ENCODE measurements at places on chromosomes 7 and 10.
A peak's percentile ranks its signal among the peaks of the same experiment; 100 is the strongest.

DNA sequence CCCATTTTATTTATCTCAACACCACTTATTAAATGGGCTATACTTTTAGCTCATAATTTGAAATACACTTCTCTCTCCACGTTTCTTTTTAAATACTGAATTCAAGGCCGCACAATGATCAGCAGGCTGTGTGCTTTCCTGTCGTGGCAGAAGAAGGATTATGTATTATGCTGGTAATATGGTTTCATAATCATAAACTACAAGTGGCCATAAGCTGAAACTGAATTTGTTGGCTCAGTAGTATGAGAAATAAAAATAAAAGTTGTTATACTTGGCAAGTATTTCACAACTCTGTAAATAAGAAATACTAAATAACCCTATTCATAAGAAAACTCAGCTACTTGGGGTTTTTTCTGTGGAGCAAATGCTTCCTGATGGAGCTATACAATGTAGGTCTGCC lies 313.6 kb downstream of the DOCK4 start:
- no peak for DNase-seq

DNA sequence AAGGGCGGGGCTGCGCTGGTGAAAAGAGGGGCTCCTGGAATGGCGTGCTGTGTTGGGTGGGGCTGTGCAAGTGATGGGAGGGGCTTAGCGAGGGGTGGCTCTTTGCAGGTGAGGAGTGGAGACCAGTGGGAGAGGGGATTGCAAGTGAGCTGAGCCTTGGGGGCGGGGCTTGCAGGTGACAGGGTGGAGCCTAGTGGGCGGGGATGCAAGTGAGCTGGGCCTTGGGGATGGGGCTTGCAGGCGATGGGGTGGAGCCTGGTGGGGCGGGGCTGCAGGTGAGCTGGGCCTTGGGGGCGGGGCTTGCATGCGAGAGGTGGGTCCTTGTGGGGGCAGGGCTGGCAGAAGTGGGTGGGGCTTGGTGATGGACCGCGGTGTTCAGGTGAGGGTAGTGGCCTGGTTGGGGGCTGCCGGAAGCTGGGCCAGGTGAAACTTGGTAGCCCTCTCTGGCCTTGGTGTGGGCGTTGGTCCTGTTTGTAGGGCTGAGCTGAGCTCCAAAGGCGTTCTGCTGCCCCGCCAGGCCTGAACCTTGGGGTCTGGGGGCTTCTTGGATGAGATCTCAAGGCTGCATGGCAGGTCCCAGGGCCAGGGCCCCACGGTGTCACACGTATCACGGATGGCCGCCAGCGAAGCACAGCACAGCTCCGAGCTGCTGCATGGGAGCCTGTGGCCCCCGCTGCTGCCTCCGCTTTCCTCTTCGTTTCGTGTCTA lies 743 bp upstream of the PITRM1 start:
- DNase-seq = no peak

- DNase-seq = no peak
These were observed 4.8 kb upstream of the MTG1 start for GRCh38 chr10:133388973-133389818.

DNA sequence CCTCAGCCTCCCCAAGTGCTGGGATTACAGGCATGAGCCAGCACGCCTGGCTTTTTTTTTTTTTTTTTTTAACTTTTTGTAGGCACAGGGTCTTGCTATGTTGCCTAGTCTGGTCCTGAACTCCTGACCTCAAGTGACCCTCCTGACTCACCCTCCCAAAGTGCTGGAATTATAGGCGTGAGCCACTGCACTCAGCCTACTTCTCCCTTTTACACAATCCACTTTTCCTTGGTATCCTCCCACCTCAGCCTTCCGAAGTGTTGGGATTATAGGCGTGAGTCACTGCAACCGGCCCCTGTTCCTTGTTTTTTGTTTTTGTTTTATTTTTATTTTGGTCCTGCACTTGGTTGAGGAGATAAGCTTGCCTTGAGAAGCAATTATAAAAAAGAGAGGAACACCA lies 75.9 kb upstream of the KMT2C start:
- no peak for DNase-seq

DNA sequence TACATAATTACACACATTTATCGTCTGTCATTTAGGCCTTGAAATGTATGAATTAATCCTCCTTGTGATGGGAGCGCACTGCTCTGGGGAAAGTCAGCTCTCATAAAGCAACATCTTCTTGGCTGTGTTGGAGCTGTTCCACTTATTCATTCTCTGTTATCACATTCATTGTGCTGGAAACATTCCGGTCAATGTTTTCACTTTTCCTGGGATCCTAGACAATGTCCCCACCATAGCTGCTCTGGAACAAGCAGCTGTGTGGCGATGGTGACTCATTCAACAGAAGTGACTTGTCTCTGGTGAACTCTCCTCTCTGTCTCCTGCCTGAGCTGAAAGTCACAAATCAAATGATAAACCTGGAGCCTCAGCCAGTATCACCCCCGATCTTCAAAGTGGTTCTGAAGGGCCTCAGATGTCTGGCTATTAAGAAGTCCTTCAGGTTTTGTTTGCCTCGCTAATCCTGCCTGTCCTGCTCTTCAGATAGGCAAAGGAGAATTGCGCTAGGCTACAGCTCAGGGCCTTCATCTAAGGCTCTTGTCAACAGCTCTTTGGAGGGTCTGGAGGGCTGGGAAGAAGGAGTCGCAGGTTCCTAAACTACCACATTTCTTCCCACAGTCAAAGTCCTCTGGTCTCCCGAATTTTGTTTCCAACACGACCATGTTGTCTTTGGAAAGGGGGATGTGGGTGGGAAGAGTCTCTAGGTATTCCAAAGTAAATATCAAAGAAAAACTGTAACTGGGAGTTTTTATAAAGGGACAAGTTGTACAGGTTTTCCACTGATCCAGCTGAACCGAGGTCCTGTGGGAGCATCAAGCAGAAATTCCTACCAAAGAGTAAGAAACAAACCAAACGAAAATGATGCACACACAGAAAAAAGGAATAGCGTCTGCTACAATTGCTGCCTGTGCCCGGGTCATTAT lies 29.3 kb downstream of the KLF6 start:
- DNase-seq = no peak

GRCh38 chr7:130063036-130063435 lies 7.3 kb upstream of the KLHDC10 start:
- DNase-seq = peak; percentile 55

GRCh38 chr10:12846718-12847117 lies 154.8 kb downstream of the CCDC3 start:
- DNase-seq = no peak

- DNase-seq = peak; percentile 6
These were observed 429.3 kb upstream of the TPK1 start for GRCh38 chr7:145265180-145265579.

DNA sequence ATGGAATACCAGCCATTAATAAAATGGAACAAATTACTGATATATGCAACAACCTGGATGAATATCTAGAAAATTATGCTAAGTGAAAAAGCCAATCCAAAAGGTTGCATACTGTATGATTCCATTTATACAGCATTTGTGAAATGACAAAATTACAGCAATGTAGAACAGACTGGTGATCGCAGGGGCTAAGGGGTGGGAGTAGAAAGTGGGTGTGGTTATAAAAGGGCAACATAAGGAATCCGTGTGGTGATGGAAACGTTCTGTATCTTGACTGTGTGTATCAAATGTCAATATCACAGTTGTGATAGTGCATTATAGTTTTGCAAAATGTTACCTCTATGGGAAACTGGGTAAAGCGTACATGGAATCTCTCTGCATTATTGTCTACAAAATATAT lies 15.0 kb downstream of the CEP41 start:
- DNase-seq = no peak

- no peak for DNase-seq
These were observed 82.9 kb upstream of the OGDHL start for GRCh38 chr10:49844775-49845595.

DNA sequence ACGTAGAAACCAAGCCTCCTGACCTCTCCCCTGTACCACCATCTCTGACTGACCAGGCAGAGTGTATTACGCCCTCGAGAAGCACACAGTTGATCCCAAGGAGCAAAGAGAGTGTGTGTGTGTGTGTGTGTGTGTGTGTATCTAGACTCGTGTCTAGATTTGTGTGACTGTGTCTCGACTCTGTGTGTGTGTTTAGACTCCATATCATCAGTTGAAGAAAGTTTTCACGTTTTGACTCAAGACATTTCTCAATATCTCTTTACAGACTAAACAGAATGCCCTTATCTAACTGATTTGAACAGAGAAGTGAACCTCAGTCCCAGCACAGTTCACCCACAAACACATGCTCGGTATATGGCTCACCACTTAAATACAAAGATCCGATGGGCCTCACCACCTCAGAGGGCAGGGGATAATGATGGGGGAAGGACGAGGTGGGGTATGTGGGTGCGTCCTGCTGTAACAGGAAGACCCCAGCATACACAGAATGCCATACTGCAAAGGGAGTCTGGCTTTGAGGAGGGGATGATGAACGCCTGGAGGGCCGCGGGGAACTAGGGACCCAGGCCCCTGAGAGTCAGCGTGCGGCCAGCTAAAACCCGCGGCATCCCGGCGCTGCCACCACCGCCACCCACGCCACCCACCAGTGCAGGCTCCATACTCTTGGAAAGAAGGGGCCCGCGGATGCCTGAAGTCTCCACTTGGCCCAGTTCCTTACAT lies 780 bp downstream of the ALDH18A1 start:
- DNase-seq = peak; percentile 27

- DNase-seq = peak; percentile 13
These were observed 326.6 kb upstream of the KLF6 start for GRCh38 chr10:4111643-4112042.

DNA sequence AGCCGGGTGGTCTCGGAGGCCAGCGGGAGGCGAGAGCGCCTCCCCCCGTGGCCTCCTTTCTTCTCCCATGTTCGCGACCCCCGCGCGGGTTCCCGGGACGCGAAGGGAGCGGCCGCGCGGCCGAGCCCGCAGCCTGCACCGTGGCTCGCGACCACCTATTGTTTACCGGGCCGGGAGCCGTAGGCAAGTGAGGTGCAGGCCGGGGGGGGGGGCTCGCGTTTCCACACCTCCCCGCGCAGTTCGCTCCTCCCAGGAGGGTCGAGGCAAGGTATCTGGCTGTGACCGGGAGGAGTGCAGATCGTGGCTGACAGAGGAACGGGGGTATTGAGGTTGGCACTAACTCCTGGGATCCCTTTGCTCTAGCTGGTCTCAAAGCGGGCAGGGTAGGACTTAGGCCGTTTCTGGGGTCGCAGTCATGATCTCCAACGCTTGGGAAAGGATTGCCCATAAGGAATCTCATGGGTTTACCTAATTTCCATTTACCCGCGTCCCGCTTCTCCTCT lies 734 bp downstream of the PTPN12 start:
- DNase-seq = peak; percentile 55

DNA sequence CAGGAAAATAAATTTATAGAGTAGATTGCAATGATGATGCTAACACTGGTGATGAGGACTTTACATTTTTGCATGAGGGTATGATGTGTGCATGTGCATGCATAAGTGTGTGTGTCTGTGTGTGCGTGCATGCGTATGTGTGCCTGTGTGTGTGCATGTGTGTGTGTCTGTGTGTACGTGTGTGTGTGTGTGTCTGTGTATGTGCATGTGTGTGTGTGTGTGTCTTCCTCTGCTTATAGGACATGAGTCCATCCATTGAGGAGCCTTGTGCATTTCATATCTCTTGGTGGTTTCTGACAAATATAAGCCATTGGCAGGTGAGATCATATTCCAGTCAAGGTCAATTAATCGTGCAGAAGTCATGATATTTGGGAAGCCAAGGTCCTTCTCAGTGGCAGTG lies 277.8 kb downstream of the LRMDA start:
- DNase-seq = no peak

- no peak for DNase-seq
These were observed 13.4 kb upstream of the DNAJB6 start for GRCh38 chr7:157323401-157323800.

- DNase-seq = no peak
These were observed 46.2 kb downstream of the TMEM60 start for GRCh38 chr7:77752016-77752415.

DNA sequence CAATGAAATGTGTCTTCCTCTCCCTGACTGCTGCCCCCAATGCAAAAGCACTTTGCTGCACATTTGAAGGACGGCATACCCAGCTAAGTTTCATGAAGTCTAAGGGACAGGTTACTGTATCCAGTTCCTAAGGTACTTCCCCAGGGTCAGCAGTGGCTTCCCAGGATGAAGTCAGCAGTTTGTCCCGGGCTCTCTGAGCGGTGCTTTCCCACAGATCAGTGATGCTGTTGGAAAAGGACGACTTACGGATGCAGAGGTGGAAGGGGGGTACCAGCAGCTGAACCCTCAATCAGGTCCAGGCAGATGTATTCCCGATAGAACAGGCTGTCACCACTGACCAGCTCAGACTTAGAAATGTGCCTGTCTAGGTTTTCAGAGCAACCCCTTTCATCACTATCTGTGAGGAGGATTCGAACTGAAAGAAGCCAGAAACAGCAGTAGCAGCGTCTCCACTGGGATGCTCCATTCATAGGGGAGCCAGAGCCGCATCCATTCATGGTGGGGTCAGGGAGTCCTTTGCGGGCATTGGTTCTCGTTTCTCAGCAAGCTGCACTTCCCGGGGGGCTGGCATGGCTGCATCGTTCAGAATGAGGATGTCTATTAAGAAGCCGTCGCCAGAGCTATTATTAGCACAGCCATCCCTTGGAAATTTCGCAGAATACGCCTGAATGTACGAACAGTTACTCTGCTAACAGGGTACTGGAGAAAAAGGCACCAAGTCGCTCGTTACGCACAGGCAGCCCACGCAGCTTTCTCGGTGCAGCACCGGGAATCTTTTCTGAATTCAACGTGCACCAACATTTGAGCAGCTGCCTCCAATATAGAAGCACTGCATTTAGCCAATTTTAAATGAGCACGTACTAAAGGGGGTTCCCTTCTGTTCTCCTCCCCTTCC lies 303.7 kb downstream of the PRPF18 start:
- DNase-seq = peak; percentile 57

DNA sequence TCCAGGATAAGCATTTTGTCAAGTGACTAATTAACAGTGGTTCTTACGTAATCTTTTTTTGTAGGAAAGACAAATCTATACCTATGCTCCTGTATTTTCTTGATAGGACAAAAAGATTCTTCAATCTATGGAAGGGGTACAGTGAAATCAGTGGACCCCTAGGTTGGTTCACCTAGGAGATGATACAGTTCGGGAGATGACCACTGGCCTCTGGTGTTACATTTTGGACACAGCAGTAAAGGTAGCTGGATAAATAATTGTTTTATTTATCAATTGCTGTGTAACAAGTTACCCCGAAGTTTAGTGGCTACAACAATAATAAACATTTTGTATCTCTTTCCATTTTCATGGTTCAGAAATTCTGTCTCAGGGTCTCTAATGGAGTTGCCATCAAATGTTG lies 288.2 kb upstream of the MAGI2 start:
- no peak for DNase-seq
